DMS 273 treated with DMSO at 0.1 percent for 48 hours (cell line): ENCODE measurements at places on chromosomes 4 and X.

DNA sequence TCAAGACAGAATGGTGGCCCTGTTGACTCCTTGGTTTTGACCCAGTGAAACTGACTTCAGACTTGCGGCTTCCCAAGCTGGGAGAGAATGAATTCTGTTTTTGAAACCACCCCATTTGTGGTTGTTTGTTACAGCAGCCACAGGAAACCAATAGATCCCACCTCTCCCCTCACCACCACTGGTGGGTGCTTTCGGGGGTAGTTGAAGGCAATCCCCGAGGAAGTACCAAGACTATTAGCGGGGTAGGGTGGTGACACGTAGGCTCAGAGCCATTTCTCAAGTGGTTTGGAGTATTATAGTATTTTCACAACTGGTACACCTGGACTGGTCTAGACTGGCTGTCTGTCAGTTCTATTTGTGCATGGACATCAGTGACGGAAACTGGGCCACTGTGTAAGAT lies 189.1 kb upstream of the RBPJ start:
- no peak for DNase-seq

- DNase-seq = no peak
These were observed 67.2 kb downstream of the FNIP2 start for GRCh38 chr4:158836002-158836369.

DNA sequence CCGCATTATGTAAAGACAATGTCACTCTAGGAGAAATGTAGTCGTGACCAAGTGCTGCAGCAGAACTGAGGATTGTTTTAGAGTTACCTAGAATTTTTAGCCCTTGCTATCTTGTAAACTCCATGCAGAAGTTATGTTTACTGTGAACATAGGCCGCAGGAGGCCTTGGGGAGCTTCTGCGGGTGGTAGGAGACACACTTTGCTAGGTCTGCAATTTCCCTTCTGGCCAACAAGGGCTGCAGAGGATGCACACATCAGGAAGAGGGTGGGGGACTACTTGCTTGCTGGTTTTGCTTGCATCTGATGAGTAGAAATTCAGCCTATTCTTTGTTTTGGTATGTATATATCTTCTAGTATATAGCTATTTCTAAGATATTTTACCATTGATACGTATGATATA lies 23.1 kb downstream of the BANK1 start:
- no peak for DNase-seq

DNA sequence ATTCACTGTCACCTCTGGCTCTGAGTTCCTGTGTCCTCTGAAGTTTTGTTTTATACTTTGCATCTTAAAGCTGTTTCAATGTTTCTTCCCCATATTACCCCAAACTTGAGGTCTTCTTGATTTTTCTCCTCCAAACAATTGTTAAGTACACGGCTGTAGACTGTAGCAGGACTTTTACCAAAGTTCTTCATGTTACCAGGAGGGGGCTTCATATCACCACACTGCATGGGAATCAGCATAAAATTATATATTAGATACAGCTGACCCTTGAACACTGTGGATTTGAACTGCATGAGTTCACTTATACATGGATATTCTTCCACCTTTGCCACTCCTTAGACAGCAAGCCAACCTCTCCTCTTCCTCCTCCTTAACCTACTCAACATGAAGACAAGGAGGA lies 56.6 kb downstream of the SPATA18 start:
- no peak for DNase-seq

DNA sequence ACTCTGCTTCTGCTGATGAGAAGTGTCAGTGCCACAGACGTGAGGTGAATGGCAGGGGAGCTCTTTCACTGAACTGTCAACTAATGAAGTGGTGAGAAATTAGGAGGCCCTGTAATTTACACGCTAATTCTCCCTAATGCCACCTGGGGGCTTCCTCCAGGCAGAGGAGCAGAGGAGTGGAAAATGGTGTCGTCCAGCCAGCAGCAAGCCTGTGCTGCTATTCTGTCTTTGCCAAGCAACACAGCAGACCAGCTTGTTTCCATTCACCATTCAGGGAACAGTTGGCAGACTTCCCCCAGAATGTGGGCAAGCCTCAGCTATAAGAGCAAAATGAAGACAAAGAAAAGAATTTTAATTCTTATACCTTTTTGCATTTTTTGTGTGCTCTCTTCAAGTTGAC lies 245.2 kb upstream of the TET2 start:
- peak; percentile 28 for DNase-seq

DNA sequence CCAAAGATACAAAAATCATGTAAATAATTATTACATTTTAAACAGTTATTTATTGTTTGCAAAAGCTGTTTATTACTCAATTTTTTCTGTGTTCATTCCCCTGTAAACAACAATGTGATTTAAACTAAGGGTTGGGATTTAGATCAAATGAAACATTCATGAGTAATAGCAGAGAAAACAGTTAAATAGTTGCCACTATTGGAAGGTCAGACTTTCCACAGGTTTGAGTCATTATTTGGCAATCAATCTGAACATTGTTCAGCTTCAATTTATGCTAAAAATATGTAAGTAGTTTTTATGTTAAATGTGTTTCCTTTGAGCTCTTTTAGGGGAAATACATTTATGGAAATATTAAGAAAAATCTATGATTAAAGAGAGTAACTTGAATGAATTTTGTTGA lies 144.9 kb downstream of the STIM2 start:
- no peak for DNase-seq

DNA sequence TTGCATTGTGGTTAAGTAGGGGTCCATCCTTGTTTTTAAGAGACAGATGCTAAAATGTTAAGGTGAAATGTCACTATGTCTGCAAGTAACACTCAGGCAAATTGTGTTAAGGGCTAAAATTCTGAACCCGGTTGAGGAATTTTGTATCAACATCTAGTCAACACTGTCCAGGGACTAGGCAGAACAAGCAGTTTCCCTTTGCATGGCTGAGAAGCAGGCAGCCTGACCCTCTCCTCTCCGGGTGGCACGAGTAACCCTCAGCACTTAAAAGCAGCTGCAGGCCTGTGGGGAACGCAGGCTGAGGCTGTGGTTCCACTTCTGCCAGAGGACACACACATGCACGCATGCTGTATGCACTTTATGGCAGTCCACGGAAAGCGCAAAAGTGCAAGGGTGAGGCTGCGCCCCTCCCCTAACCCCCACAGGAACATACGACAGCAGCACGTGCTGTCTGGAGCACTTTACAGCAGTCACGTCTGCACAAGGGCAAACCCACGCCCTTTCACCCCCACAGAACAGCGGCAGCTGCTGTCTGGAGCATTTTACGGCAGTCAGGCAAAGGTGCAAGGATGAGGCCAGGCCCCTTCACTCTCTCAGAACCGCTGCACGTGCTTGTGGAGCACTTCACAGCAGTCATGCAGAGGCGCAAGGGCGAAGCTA lies 619 bp upstream of the MPC1L start:
- no peak for DNase-seq

GRCh38 chr4:151771664-151772063 lies 10.9 kb upstream of the GATB start:
- no peak for DNase-seq

GRCh38 chrX:410296-410695 lies 23.6 kb upstream of the PPP2R3B start:
- no peak for DNase-seq

DNA sequence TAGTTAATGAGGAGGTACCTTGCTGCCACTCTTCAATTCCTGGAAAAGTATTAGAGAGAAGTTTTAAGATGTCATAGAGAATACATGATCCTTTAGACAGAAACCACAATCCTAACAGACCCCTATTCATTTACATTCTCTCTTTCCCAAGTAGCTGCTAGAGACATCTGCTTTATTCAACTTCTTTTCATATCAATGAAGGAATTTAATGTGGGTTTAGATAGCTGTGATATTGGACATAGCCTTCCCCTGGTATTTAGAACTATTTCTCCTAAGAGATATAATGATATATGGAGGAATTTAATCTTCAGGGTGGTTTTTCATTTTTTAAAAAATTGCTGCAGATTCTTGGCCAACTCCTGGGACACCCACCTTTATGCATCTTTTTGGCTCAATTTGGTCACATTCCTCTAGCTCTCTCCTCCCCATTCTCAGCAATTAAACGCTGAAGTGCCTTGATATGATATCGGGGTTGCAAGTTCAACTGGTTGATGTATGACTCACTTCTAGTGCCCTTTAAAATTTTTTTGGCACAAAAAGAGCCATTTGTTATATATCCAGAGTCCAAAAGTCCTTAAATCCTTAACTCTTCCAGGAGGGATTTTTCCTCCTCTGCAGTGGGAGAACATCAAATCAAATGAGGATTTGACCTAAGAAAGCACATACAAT lies 57.6 kb downstream of the DOCK11 start:
- DNase-seq = no peak

DNA sequence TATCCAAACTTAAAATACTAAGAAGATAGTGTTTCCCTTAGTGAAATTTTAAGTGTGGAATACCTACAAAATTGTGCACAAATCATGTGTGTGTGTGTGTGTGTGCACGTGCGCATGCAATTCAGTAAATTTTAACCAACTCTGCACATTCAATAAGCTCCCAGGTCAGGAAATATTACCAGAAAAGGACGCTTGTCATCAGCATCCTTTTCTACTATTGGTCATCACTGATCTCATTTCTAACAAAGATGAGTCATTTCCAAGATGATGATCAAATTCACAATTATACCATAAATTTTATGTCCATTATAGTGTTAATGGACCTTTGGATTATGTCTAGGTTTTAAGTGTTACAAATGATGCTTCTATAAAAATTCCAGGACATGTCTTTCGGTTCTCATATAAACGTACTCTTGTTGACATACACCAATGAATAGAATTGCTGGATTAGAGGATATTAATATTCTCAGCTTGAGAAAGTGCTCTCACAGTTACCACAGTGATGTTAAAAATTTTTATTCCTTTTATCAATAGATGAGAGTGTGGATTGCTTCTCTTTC lies 560.9 kb upstream of the AGA start:
- no peak for DNase-seq

- DNase-seq = no peak
These were observed 136.2 kb upstream of the RASGEF1B start for GRCh38 chr4:81607950-81608349.

DNA sequence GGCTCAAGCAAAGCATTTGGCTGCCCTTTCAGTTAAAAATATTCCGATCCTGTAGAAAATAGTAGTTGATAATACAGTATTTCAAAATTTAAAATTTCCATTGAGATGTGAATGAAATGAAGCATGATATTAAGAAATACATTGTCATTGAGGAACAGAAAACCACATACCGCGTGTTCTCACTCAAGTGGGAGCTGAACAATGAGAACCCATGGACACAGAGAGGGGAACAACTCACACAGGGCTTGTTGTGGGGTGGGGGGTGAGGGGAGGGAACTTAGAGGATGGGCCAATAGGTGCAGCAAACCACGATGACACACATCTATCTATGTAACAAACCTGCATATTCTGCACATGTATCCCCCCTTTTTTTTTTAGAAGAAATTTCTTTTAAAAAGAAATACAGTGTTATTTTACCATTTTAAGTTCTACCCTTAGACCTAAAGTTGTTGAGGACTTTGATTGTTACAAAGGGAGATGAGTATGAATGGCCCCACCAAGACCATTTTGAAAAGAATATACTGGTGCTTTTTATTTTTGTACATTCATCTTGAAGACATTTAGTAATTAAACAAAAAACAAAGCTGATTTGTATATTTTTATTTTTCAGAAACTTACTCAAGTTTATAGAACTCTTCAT lies 52.0 kb upstream of the IL13RA1 start:
- no peak for DNase-seq

GRCh38 chr4:61446941-61447340 lies 246.8 kb downstream of the ADGRL3 start:
- no peak for DNase-seq

GRCh38 chr4:99710681-99711345 lies 53.2 kb upstream of the C4orf54 start:
- no peak for DNase-seq

DNA sequence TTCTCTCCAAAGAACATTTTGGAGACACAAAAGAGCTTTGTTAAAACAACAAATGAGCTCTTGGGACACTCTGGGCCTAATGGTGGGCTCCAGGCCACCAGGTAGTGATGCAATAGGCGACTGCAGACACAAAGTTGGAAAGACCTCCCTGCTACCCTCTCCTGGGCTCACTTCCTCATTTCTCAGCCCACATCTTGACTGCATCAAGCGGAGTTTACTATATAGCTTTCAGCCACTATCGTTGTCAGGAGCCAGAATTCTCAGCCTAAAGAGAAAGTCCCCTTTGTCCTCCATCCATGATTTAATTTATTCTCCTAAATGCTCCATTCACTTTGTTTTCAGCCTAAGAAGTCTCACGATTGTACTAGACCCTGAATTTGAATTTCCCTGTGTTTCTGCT lies 114.9 kb downstream of the EFHC2 start:
- DNase-seq = no peak

- DNase-seq = no peak
These were observed 16.9 kb downstream of the AASDH start for GRCh38 chr4:56370377-56370776.

DNA sequence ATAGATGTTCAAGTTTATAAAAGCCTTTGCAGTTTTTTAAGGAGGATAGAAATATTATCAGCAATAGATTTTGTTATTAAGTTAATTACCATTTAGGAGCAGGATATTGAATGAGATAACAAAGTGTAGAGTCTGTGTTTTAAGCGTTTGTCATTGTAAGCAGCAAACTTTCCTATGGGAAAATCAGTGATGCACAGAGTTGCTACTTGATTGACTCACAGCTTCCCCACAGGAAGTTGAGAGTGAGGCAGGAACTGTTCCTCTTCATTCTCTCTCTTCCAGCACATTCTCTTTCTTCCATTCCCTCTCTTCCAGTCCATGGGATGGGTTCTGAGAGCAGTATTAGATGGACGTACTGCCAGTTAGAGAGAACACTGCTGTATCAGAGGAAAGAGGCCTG lies 867.7 kb upstream of the AGA start:
- no peak for DNase-seq

DNA sequence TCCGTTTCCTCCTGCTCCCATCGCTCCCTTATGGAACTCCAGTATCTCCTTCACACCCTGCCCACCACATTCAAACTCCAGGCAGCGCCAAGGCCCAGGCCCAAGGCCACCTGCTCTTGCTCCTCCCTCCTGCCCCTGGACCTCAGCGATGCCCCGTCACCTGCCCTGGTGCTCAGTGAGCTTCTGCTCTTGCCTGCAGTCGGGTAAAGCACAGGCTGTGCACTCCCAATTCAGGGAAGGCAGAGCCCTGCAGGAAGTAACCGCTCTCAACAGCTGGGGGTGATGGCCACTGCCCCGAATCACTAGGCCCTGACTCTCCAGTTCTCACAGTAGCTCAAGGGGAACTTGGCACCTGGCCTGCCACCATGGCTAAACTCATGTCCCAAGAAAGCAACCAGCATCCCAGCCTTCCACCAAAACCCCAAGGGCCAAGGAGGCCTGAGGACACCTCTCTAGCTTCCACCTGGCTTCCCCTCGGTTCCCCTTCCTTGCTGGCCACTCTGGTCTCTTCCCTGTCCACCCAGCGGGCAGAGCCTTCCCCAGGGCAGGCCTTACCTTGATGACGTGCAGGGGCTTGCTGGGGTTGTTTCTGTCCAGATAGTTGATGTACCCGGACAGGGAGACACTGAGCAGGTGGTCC lies 29.3 kb downstream of the WDR1 start:
- no peak for DNase-seq
